ENCODE measurements at places on chromosomes 2 and 18. TPM values are rescaled to one million over a fixed set of nuclear protein-coding genes. Genes with fewer than 3 reads are reported as not detected.

The FOSL2 gene
- 39.4 TPM for total RNA-seq

The GULP1 gene
- total RNA-seq, result 3.2 TPM

The LRP1B gene
- 0.49 TPM for total RNA-seq

The APCDD1 gene
- total RNA-seq, result 63.5 TPM

The EGR4 gene
- not detected for total RNA-seq

The MC4R gene
- total RNA-seq, result not detected

The RAB11FIP5 gene
- total RNA-seq, result 36.6 TPM

The SERPINB12 gene
- total RNA-seq, result not detected

The DUSP2 gene
- 3.7 TPM for total RNA-seq

The CDH2 gene
- total RNA-seq, result 12.4 TPM

The ADAM23 gene
- total RNA-seq, result 5.7 TPM

The MTERF4 gene
- total RNA-seq, result 20.5 TPM

The RASGRP3 gene
- total RNA-seq, result 4.2 TPM

The KIF3C gene
- total RNA-seq, result 8.0 TPM

The UGT1A4 gene
- total RNA-seq, result 0.34 TPM

The ALPI gene
- total RNA-seq, result not detected

The DYSF gene
- 7.6 TPM for total RNA-seq

The ACVR1C gene
- 0.06 TPM for total RNA-seq

The ACVR1 gene
- total RNA-seq, result 24.8 TPM

The CNDP2 gene
- 69.1 TPM for total RNA-seq

The SEPTIN10 gene
- total RNA-seq, result 85.5 TPM

The CPS1 gene
- total RNA-seq, result 9.1 TPM

The RGPD4 gene
- total RNA-seq, result not detected

The TUBA3E gene
- not detected for total RNA-seq

The GALNT3 gene
- total RNA-seq, result 0.69 TPM

The EN1 gene
- total RNA-seq, result 0.37 TPM

The KRTCAP3 gene
- total RNA-seq, result not detected

The ACMSD gene
- not detected for total RNA-seq

The INHA gene
- total RNA-seq, result not detected

The DCAF17 gene
- 11.6 TPM for total RNA-seq

The TEKT4 gene
- total RNA-seq, result not detected

The ANKRD23 gene
- 1.1 TPM for total RNA-seq

The RBM43 gene
- total RNA-seq, result 12.3 TPM

The CCL20 gene
- 0.31 TPM for total RNA-seq

The LAMA1 gene
- 16.5 TPM for total RNA-seq

The OR6B2 gene
- total RNA-seq, result not detected

The TLK1 gene
- total RNA-seq, result 20.8 TPM

The MPP4 gene
- 0.62 TPM for total RNA-seq

The CHRNA1 gene
- total RNA-seq, result not detected

The DUSP19 gene
- total RNA-seq, result 4.2 TPM

Measured in cardiac ventricle fibroblast (primary cell).